ENCODE measurements at places on chromosomes 2 and 18. TPM values are rescaled to one million over a fixed set of nuclear protein-coding genes. Genes with fewer than 3 reads are reported as not detected.

Gene ARMC9
- 5.5 TPM for polyA plus RNA-seq

Gene PKP4
- polyA plus RNA-seq = 29.0 TPM

Gene TFPI
- 54.0 TPM for polyA plus RNA-seq

Gene SLC4A3
- polyA plus RNA-seq = 7.0 TPM

Gene CYP27C1
- polyA plus RNA-seq = 12.4 TPM
